T-helper 1 cell (primary cell): ENCODE measurements at places on chromosomes 16 and 17.

GRCh38 chr17:69480245-69480644 lies 65.7 kb downstream of the MAP2K6 start:
- DNase-seq: no peak

GRCh38 chr17:29102046-29102445 lies 59.1 kb downstream of the PIPOX start:
- DNase-seq: no peak

DNA sequence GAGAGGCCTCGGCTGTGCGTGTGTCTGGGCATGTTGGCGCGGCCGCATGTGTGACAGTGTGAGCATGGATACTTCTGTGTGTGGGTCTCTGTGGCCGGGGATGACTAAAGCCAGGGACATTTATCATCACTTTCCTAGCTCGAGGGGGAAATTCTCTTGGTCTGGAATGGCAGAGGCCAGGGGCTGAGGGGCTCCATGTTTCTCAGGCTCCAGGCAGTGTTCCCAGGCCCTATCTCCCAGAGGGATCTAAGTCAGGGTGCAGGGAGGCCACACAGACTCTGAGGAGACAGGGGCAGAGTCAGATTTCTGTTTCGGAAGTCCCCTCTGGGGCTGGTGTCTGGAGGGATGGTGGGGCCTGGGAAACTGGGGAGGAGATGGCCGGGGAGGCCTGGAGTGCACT lies 23.7 kb upstream of the SPNS2 start:
- no peak for DNase-seq

DNA sequence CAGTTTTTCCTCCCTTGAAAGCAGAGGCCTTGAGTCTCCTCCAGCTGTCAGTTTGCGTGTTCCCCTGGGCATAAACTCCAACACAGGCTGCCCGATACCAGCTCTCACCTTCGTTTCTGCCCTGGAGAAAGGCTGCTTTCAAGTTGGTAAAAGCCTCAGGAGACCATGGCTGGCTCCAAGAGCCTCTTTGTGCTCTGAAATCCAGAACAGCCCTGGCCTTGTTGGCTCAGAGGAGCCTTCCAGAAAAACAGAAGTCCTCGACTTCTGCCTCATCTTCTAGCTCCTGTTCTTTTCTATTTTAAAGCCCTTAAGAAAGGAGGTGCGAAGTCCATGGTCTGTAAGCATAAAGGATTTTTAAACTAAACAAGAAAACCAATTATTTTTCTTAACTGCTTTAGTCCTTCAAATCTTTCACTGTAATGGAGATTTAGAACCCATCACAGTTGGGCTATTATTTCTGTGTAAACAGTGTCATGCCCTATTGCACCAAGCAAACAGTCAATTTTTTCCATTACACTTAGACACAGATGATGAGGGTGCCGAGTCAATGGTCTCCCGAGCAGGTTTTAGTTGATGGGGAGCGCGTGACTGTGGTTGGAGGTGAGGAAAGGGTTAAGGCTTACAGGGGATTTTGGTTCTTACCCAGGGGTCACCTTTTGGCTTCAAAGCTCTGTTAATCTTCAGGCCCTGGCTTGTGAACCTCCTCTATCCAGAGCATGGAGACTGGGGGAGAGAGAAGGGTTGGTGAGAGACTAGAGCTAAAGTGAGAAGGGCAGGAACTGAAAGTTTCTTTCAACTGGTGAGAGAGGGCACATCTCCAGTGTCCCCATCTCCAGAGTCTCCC lies 212.8 kb downstream of the MSI2 start:
- no peak for DNase-seq

DNA sequence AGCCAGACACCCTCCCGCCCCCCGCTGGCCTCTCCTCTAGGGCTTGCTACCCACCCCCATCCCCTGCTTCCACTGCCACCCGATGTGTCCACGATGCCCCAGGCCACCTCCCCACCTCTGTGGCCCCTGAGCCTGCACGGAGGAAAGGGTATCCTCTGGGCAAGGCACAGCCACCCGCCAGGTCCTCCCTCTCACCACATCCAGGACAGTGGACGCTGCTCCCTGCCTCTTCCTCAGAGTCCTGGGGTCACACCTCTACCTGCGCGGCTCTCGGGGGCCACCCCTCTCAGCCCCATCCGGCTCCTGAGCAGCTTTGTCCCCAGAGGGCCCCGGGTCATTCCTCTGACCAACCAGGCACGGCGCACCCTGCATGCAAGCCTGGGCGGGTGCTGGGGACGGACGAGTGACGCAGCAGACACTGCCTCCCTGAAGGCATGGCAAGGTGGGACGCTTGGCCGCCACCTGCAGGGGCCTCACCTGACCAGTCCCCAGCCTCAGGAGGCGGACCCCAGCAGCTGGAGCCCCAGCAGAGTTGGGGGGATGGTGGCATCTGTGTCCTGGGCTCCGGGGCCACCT lies 24.8 kb downstream of the FLYWCH1 start:
- no peak for DNase-seq

GRCh38 chr17:64123114-64123513 lies 6.8 kb downstream of the ERN1 start:
- no peak for DNase-seq

DNA sequence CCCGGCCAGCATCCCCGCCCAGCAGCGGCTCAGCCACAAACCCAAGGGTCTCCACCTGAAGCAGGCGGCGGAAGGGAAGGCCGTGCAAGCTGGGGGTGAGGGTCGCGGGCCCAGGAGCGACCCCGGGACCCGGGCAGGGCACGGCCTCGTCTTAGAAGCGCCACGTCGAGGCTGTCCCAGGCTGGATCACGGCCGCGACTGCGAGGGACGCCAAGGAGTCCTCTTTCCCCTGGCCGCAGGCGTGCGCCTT lies 538 bp upstream of the CCNF start:
- no peak for DNase-seq

- DNase-seq: peak; percentile 32
Measured at GRCh38 chr16:80466024-80466987, 74.5 kb upstream of the DYNLRB2 start.
